ENCODE measurements at places on chromosomes 3 and 15.
A peak's percentile ranks its signal among the peaks of the same experiment; 100 is the strongest.

GRCh38 chr3:1381647-1382036 is 288.8 kb downstream of the CNTN6 start:
- DNase-seq = no peak

GRCh38 chr3:181695661-181696491 is 15.8 kb upstream of the SOX2 start:
- no peak for DNase-seq

DNA sequence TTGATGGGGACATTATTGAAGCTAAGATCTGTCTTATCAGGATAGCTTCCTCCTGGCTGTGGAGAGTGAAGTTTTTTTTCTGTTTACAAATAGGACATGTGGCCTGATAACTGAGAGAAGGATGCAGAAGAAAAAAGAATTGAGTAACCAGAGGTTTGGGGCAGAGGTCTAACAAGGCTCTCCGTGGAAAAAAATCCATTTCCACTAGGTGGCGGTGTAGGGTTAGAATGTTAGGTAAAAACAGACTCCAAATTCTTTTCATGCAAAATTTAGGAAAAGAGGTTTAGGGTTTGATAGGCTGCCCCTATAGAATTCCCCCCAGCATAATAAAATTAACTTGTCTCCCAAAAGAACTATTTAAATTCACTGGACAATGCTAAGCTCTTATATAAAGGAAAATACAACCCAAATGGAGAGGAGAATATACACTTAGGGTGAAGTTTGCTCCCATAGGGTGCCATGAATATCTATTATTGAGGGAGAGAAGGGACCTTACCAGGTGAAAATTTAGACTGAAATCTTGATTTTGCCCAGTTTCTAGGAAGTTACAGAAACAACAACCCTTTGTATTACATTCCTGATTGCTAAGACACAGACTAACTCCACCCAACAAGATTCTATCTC is 1560.4 kb downstream of the OTOL1 start:
- DNase-seq = peak; percentile 2

GRCh38 chr15:68316061-68316804 is 38.7 kb downstream of the FEM1B start:
- no peak for DNase-seq

GRCh38 chr15:82168757-82169156 is 93.8 kb downstream of the EFL1 start:
- no peak for DNase-seq

GRCh38 chr3:22671848-22672247 is 531.3 kb upstream of the UBE2E2 start:
- DNase-seq = no peak

GRCh38 chr3:150917951-150918350 is 12.7 kb upstream of the MINDY4B start:
- DNase-seq = no peak

- no peak for DNase-seq
These were observed 1.2 kb downstream of the IL20RB start for GRCh38 chr3:136958939-136959338.

DNA sequence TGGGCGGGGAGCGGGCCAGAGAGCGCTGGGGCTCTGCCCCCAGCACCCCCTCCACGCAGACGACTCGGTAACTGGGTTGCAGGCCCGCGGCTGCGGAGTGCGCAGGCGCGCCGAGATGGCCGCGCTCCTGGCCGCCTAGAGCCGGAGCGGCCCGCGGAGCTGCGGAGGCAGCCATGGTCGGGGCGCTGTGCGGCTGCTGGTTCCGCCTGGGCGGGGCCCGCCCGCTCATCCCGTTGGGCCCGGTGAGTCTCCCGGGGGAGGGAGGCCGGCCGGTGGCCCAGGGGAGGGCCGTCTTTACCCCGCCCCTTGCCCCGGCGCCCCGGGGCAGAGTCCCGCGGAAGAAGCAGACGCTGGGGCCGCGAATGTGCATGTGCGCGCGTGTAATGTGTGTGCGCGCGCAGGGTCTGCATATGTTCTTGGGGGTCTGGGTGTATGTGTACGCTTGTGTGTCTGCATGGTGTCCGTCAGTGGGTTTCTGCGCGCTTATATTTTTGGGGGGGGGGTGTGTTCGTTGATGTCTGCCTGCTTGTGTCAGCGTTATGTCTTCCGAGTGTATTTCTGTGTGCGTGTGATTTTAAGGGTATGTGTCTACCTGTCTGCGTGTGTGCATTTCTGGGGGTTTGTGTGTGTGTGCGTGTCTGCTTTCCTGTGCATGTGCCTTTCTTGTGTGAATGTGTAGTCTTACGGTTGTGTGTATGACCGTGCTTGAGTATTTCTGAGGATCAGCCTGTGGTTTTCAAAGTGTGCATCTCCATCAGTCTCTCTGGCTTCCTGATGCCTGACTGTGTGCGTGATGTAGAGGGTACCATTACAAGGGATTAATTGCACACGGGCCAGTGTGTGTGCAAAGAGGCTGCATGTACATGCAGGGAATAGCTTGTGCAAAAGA is at the start of gene ABHD14A:
Gene ABHD14A (plus strand): TSS at position 102 of the 889 bp plus-strand sequence. CDS start 72 bp downstream, at position 174.
- no peak for DNase-seq

DNA sequence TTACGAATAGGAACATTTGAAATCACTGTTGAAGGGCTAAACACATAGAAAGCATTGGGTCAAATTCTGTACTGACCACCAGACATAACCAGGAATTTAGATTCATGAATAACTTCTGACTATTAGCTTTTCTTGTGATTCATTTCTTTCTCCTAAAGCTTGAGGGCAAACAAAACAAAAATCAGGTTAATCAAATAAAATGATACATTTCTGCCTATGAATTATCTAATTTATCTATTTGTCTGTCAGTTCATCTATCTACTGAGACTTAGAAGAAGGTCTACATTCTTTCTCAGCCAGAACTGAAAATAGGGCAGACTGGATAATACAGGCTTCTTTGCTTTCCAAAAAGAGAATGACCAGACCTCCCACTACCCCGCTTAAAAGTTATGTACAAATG is 65.9 kb upstream of the ST3GAL6 start:
- DNase-seq = no peak

DNA sequence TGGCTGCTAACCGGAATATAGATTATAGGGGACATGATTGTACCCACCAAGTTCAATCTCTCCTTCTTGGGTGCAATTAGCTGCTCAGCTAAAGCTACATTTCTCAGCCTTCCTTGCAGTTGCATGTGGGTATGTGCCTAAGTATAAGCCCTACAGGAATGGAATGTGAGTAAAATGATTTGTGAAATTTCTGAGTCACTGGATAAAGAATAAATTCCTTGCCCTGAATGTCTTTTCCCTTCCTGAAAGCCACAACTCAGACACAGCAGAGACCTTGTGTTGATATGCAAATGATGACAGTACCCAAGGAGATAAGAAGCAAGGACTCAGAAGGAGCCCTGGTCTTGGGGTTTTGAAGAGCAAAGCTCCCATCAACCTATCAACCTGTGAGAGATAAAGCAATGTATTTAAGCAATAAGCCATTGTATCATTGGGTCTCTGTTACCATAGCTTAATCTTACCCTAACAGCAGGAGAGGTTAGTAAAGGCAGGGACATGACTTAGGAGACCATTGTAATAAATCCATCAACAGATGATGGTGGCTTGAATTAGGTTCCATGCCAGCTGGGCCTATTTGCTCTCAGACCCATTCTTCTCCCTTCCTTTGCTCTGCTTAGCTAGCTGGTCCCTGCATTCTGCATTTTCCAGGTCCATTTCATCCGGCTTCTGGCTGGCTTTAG is 25.6 kb upstream of the ZNF280D start:
- no peak for DNase-seq

DNA sequence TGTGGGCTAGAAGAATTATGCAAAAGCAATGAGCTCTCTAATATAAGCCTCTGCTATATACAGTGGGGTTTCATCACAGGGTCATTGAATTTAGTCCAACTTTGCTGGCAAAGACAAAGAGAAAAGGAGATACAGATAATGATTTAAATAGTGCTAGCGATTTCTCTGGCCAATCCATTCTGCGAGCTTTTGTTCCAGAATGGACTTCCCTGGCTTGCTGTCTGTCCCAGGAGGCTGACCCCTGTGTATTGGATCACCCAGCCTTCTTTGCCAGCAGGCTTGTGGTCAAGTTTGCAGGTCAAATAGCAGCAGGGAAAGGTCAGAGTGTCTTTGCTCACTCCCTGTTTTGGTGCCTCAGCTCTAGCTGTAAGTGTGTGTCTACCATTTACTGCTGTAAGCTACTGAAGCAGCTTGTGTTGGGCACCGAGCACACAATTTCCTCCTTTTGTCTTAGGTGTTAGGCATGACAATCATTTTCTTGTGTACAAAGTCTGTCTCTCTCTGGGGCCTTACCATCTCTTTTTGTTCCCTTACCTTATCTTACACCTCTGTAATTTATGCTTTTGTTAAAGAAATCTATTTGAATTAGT is 55.7 kb downstream of the UNC13C start:
- no peak for DNase-seq

All from AG04450 (cell line).